ENCODE measurements at places on chromosomes 11 and 22.

DNA sequence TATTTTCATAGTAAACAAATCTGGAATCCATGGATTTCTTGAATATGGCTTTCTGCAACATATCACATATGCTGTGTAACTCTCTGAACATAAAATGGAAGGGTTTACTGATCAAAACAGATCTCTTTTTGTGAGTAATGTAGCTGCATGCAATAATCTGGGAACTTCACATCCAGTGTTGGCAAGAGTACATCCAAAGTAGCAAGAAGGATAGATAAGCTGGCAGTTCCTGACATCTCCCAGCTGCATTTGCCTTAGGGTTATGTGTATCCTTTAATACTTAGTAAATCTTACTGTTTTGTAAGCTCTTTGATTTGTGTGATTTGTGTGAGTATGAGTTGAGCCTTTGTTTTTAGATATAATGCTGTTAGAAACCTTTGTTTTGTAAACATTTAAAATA, 280.4 kb upstream of the CNTN5 start:
- no peak for DNase-seq

GRCh38 chr11:10800292-10800691, 8.4 kb downstream of the EIF4G2 start:
- no peak for DNase-seq

GRCh38 chr22:26485806-26486390, 2.2 kb downstream of the SRRD start:
- DNase-seq, result no peak

- no peak for DNase-seq
Observed at GRCh38 chr11:121681550-121682268, 228.9 kb upstream of the SORL1-AS1 start.

GRCh38 chr11:8067929-8068575, 13.0 kb upstream of the TUB start:
- DNase-seq, result no peak

DNA sequence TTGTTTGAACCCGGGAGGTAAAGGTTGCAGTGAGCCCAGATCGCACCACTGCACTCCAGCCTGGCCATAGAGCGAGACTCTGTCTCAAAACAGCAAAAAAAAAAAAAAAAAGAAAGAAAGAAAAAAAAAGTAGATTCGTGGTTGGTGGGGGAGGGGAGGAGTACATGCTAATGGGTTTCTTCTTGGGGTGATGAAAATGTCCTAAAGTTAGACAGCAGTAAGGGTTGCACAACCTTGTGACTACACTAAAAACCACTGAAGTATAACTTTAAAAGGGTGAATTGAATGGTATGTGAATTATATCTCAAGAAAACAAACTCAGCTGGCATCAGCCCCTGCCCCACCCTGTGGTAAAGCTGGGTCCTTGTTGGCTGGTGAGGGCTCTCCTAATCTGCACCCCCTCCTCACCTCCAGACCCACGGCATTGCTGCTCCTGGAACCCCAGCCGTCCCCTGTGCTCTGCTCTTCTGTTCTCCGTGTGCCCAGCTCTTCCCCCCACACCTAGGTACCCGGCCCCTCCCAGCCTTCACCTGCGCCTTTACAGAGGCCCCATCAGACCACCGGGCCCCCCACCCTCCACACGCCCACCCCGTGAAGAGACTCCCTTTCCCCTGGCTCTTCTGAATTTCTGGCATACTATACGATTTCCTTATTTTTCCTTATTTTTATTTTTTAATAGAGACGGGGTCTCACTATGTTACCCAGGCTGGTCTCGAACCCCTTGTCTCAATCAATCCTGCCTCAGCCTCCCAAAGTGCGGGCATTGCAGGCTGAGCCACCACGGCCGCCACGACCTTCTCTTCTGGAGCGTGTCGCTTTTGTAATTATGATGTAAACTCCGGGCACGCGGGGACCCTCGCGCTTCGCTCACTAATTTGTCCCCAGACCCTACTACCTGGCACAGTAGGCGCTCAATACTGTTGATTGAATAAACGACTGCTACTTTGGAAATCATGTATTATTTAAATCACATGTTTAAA, 924 bp upstream of the FADD start:
- DNase-seq, result no peak

DNA sequence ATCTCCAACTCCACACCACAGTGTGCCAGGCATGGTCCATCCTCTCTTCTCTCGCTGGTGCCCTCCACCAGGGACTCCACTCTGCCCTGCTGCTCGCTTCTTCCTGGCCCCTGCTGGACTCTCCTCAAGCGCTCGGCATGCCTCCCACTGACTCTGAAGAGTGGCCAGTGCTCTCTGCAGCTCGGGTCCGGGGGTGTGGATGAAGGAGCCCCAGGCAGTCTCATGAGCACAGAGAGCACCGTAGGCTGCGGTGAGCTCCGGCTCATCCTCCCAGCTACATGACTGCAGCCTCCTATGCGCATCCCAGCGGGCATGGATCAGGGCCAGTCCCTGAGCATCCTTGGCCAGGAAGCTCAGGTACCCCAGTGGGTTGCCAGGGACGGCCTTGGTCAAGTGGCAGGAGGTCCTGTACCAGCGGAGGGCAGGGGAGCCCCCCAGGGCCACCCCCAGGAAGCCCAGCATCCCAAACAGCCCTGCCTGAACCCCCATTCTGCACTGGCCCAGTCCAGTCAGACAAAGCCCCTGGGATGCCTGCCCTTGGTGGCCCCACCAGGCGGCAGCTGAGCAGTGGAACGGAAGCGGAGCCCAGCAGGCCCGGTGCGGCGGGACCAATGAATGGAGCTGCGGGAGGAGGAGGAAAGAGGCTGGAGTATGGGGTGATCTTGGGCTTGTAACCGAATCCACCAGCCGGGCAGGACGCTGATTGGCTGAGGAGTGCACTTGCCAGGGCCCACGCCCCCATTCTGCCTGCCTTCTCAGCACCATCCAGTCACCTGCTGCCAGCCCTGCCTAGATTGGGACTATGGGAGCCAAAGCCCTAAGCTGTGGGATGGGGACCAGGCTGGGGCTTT, at the start of gene PLA2G3:
Gene PLA2G3, minus strand, starts transcription at position 643 of the 851 bp plus-strand sequence. Its CDS starts 154 bp downstream, at position 489.
- peak; percentile 86 for DNase-seq

DNA sequence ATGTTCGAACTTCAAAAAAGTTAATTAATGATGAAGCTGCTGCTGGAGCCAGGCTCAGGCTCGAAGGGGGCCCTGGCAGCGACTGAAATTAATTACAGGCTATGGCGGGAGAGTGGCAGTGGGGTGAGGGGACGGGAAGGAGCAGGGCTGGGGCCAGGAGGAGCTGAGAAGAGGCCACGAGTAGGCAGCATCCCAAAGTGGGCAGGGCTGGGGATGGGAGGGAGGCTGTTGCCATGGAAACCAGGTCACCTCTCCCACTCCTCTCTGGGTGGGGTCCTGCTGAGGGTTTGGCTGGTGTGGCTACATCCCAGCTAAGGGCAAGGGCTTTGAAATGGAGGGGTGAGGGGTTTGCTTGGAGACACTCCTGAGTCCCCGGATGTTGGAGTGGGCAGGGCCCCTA, 23.9 kb downstream of the CACNA1I start:
- no peak for DNase-seq

- no peak for DNase-seq
Observed at GRCh38 chr11:94754335-94754734, 13.8 kb upstream of the AMOTL1 start.

DNA sequence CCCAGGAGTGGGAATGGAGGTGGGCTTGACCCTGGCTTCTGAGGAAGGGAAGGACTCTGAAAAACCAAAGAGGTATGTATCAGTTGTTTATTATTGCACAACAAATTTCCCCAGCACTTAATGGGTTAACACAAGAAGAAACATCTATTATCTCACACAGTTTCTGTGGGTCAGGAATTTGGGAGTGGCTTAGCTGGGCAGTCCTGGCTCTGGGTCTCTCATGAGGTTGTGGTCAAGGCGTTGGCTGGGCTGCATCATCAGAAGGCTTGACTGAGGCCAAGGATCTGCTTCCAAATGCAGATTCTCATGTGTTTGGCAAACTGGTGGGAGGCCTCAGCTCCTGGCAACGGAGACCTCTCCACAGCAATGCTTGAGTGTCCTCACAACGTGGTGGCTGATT, 17.5 kb upstream of the SMIM38 start:
- peak; percentile 36 for DNase-seq

DNA sequence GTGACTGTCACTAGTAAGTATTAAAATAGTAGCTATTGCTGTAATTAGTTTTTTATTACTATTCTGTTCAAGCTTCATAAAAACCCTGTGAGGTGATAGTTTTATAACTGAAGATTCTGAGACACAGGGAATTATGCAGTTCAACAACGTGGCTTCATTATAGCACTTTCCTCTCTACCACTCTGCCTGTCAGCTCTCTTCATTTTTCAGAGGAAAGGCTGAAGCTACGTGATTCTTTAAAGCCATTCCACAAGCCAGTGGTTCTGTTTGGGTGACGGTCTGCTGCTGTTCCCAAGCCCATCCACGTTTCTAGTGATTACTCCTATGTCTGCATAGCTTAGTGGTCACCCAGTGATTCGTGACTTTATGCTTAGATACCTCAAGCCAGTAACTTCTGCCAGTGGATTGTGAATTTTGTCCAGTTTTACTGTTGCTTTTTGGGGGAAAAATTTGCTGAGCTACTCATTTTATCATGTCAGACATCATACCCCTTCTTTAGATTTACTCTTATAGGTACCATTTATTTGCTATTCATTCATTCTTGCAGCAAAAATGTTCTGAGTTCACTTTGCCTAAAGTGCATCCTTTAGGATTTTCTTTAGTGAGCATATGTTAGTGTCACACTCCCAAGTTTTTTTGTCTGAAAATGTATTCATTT, 59.8 kb downstream of the UVRAG start:
- no peak for DNase-seq
